Mammary epithelial cell (primary cell): ENCODE measurements at places on chromosomes 2 and 18. TPM values are rescaled to one million over a fixed set of nuclear protein-coding genes. Genes with fewer than 3 reads are reported as not detected.

Gene APCDD1
- 3.0 TPM for polyA plus RNA-seq

DNA sequence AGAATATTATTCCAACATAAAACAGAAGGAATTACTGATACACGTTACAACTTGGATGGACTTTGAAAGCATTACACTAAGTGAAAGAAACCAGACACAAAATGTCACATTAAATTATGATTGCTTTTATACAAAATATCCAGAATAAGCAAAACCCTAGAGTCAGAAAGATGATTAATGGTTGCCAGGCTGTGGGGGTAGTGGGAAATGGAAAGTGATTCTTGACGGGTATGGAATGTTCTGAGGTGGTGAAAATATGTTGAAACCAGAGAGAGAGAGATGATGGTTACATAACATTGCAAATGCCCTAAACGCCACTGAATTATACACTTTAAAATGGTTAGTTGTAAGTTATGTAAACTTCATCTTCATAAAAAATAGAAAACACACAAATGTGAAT, 1057.2 kb upstream of the TMEFF2 start:
- DNase-seq = no peak

- no peak for DNase-seq
Observed at GRCh38 chr2:210072493-210072892, 70.1 kb downstream of the RPE start.

Gene PSMA8
- not detected for polyA plus RNA-seq

- DNase-seq = no peak
Observed at GRCh38 chr2:143209570-143210445, 80.6 kb downstream of the ARHGAP15 start.

Gene ALPI
- not detected for polyA plus RNA-seq

Gene ZEB2
- 0.26 TPM for polyA plus RNA-seq

DNA sequence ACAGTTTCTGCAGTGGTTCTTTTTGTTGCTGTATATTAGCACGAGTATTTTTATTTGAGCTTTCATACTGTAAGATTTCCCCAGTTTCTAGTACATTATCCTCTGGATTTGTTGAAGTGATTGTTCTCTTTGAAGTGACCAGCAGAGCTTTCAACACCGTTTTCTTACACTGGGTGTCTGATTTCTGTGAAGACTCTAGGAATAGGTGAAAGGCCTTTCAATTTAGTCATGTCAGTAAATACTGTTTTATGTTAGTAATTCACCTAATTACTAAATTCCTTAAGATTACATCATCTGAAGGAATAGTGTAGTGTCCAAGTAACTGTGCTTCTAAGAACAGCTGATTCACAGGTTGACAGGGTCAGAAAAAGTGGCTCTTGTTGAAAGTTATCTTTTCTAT, 2.3 kb downstream of the PPM1B start:
- DNase-seq = peak; percentile 60

Gene MAL
- not detected for polyA plus RNA-seq

Gene SLC14A1
- polyA plus RNA-seq = 0.05 TPM

Gene RNF125
- 2.4 TPM for polyA plus RNA-seq

Gene CTIF
- 13.8 TPM for polyA plus RNA-seq

Gene MC5R
- not detected for polyA plus RNA-seq

GRCh38 chr2:137741784-137742362, 222.4 kb upstream of the HNMT start:
- DNase-seq = no peak

Gene GCKR
- 1.1 TPM for polyA plus RNA-seq

DNA sequence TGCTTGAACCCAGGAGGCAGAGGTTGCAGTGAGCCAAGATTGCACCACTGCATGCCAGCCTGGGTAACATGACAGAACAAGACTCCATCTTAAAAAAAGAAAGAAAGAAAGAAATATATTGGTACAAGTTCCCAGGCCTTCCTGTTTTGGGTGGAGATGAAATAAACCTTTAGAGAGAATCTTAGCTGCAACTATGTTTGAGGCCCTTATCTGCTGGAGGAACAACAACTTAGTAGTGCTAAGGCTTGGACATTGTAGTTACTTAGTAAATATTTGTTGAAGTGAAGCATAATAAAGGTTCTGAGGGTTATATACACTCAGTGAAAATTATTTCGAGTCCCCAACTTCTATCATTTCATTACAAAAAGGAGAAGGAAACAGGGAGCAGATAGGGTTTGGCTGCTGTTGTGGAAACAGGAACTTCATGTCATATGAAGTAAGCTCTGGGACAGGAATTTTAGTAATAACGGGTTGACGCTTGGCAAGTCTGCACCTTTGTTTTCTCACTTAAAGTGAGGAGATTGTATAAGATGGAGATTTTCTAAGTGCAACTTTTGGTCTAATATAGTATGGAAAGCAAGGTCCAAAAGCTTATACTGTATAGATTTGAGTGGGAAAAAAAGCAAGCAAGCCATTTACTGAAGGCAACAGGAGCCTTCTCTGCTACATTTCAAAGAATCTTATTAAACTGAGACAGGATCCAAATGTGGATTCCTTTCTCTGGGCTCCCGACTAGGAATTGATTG, 40.0 kb upstream of the AGPS start:
- DNase-seq = no peak

- no peak for DNase-seq
Observed at GRCh38 chr2:10167316-10167715, 44.8 kb downstream of the RRM2 start.

DNA sequence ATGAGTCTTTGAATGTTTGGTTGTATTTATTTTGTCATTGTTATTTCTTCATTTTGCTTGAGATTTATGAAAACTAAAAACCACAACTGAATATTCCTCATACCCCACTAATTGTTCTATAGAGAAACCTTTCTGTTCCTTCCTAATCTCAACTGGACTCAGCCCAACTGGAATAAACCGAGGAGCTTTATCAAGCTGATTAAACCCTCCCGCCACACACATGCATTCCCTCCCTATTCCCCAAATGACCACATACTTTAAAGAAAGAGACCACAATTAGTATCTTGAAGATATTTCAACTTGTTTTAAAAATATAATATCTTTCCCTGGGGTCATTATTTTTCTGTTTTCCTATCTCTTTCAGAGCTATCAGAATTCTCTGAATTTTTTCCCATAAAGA, 107.5 kb downstream of the OSR1 start:
- DNase-seq = no peak

GRCh38 chr2:79660557-79660956, 147.7 kb downstream of the CTNNA2 start:
- DNase-seq = no peak

DNA sequence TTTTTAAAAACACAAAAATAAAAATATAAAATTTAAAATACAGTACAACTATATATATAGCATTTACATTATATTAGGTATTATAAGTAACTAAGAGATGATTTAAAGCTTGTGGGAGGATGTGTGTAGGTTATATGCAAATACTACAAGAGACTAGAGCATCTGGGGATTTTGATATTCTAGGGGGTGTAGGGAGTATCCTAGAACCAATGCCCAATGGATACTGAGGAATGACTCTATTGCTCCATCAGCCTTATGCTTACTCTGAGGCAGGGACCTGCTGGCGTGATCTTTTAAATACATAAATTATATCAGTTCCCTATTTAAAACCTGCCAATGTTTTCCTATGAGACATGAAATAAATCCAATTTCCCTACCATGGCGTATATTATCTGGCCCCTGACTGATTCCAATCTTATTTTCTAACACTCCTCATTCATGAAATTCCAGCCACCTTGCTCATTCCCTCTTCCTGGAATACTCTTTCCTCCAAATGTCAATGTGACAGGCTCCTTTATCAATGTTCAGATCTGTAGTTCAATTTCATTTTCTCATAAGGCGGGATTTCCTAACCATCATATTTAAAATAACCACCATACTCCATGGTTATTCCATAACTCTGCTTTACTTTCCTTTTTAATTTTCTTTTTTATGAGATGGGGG, 22.2 kb downstream of the SP3 start:
- DNase-seq = no peak

Gene FAM98A
- polyA plus RNA-seq = 165 TPM

DNA sequence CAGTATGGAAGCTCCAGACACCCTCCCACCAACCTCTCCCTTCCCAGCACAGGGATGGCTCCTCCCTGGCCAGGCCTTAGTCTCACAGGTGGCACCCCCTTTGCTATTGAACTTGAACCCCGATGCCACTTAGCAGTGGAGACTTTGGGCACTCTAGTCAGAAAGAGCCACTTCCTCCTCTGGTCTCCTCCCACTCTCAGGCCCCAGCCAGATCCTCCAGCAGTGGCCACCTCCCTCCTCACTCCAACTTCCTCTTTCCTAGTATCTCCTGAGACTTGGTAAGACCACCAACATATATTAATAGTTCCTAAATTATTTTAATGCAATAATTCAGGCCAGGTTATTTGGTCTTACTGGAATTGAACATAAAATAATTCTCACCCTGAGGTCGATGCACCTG, 437.2 kb upstream of the ID2 start:
- DNase-seq = no peak

Gene ST8SIA5
- 0.01 TPM for polyA plus RNA-seq

DNA sequence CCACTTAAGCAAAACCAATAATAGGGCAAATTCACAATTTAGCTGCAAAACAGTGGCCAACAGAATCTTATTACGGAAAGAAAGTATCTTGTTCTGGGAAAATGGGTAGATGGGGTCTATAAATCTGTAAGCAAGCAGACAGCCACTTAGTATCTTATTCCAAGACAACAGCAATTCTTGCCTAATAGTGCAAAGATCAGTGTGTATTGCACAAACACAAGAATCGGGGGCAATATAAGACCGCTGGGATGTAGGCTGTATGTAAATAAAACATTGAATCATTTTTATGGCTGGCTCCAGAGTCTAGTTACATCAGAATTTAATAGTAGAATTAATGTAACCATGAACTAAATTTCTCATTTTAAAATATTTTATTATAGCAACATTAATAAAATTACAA, 85.6 kb downstream of the FBXO15 start:
- no peak for DNase-seq

- peak; percentile 80 for DNase-seq
Observed at GRCh38 chr2:226002438-226002837, 602.9 kb downstream of the NYAP2 start.

DNA sequence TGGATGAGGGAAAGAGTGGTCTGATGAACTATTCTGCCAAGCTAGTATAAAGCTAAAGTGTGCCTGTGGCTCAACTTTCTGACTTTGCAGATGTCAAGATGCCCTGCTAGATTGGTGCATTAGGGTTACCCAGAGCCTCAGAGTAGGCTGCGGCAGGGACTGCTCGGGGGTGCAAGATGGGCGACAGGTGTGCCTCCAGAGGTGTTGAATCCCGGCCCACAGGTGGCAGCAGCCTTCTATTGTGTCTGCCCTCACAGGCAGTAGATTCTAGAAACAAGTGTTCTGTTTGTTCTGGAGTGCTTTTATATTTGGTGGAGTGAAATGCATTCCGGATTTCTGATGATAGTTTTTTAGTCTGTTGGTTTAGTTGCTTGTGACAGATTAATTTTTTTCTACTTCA, 131.6 kb upstream of the IL1R2 start:
- DNase-seq = no peak

GRCh38 chr2:25797620-25798488, 80.4 kb downstream of the ASXL2 start:
- no peak for DNase-seq

- peak; percentile 55 for DNase-seq
Observed at GRCh38 chr18:25503567-25504081, 151.7 kb upstream of the ZNF521 start.

DNA sequence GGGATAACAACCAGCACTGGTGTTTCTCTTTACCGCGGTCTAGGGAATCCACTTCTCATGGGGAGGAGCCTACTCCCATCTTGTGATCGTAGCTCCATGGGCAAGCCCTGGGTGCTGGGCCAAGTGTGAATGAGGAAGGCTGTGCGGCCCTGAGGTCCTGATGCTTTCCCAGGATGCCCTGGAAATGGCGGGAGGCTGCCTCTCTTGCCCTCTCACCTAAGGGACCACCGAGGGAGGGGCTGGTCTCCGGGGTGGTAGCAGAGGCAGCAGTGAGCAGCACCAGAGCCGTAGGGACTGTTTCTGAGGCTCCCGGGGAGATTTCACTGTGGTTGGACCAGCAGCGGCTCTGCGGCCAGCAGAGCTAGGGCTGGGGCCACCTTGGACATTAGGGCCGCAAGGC, 15.5 kb upstream of the NPPC start:
- no peak for DNase-seq

Gene PROKR1
- polyA plus RNA-seq = 0.01 TPM

DNA sequence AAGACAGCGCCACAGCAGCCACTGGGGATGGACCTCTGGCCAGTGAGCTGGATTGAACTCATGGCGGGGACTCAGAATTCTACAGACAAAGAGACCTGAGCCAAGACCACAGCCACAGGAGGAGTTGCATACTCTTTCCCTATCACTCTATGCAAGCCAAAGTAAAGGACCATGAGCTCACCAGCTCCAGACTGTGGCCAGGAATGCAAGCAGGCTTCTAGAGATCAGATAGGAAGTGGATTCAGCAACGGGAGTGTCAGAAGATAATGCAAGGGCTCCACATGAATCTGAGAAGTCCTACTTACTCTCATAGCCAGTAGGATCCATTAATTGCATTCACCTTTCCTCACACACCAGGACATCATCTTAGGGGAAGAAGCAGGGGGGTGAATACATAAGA, 415.4 kb upstream of the POU3F3 start:
- no peak for DNase-seq

Gene HOXD12
- polyA plus RNA-seq = not detected

DNA sequence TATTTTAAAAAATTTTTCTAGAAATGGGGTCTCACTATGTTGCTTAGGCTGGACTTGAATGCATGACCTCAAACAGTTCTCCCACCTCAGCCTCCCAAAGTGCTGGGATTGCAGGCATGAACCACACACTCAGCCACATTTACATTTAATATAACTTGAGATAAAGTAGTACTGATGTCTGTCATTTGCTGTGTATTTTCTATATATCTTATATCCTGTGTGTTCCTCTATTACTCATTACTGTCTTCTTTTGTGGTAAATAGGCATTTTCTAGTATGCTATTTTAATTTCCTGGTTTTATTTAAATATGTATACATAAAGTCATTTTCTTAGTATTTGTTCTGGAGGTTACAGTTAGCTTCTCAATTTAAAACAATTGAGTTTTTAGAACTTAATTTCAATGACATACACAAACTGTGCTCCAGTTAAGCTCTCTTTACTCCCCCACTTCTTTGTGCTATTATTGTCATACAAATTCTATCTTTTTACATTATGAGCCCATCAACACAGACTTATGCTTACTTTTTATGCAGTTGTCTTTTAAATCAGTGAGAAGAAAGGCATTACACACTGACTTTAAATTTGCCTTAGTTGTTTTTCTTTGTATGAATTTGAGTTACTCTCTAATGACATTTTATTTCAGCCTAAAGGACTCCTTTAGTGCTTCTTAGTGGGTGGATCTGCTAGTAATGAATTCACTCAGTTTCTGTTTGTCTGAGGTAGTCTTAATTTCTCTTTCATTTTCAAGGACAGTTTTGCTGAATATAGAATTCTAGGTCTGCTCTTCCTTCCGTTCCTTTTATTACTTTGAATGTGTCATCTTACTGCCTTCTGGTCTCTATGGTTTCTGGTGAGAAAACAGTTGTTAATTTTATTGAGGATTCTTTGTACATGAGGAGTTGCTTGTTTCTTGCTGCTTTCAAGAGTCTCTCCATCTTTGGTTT, 6.2 kb upstream of the INPP4A start:
- DNase-seq = no peak

- no peak for DNase-seq
Observed at GRCh38 chr2:98324181-98324580, 22.1 kb upstream of the CNGA3 start.

Gene SCYGR8
- polyA plus RNA-seq = not detected

Gene D2HGDH
- 8.2 TPM for polyA plus RNA-seq

GRCh38 chr2:203892207-203892606, 24.6 kb downstream of the CTLA4 start:
- no peak for DNase-seq
